Effector memory CD8-positive, alpha-beta T cell (primary cell): ENCODE measurements at places on chromosomes 6 and 20.

DNA sequence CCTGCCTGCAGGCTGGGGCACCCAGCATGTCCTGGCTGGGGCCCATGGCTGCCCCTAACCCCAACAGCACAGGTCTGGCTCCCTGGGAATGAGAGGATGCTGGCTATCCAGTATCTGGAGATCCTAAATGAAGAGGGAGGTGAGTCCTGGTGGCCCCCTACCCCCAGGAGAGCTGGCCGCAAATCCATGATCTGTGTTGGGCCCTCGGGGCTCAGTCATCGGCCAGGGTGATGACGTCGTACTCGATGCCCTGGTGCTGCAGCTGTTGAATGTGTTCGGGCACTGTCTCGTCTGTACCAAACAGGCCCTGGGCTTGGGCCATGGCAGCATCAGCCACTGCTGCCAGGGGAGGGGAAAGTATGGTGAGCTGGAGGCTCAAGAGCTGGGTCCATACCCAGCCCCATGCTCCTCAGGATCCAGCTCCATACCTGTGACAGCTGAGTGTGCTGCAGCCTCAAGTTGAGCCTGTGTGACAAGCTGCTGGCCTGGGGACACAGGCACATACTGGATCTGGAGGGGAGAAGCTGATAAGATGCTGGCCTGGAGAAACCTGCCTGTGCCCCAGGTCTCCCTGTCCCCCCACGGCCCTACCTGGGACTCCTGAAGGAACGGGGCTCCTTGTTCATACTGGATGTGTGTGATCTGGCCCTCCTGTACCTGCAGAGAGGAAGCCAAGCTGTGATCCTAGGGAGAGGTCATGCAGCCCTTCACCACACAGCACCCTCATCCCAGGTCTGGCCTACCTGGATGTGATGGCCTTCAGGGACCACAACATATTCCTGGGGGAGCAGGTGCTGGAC, 14.5 kb downstream of the PCIF1 start:
- no peak for DNase-seq

DNA sequence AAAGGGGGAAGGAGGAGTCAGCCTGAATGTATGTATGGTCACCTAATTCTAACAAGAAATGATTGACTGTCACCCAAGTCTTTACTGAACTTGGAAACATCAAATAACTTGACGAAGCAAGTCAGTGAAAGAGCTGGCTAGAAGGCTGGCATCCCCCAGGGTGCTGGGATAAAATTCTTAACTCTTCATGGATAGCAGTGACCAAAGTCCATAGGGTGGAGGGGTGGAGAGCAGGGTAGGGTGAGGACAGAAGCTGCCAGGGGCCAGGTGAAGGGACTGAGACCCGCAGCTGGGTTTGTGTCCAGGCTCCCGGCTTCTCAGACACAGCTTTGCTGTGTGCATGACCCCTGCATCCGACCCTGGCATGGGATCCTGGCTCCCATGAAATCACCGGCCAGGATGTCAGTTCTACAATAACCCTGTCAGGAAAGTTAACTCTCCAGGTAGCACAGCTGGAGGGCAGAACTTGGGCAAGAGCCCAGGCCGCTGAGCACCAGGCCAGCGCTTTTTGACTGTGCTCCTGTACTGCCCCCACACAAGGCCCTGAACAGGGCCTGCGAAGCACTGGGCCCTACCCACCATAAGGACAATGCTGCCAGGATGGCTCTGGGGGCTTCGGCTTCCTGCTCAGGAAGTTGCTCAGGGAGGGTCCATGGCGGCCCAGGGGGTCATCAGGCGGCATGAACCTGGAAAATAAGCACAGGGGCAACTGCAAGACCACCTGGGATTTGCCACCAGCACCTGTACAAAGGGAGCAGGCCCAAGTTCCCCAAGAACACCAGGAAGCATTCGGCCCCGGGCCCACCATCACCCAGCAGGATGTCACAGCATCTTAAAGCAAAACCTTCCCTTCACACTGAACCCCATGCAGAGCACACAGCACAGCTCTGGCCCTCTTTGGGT, 32.5 kb downstream of the ZC3H12D start:
- no peak for DNase-seq

GRCh38 chr6:10180138-10181074, 234.5 kb downstream of the TFAP2A start:
- DNase-seq = no peak

- no peak for DNase-seq
Measured at GRCh38 chr6:118216751-118217150, 309.7 kb downstream of the SLC35F1 start.

- no peak for DNase-seq
Measured at GRCh38 chr6:53014744-53015143, 19.7 kb upstream of the GSTA4 start.

DNA sequence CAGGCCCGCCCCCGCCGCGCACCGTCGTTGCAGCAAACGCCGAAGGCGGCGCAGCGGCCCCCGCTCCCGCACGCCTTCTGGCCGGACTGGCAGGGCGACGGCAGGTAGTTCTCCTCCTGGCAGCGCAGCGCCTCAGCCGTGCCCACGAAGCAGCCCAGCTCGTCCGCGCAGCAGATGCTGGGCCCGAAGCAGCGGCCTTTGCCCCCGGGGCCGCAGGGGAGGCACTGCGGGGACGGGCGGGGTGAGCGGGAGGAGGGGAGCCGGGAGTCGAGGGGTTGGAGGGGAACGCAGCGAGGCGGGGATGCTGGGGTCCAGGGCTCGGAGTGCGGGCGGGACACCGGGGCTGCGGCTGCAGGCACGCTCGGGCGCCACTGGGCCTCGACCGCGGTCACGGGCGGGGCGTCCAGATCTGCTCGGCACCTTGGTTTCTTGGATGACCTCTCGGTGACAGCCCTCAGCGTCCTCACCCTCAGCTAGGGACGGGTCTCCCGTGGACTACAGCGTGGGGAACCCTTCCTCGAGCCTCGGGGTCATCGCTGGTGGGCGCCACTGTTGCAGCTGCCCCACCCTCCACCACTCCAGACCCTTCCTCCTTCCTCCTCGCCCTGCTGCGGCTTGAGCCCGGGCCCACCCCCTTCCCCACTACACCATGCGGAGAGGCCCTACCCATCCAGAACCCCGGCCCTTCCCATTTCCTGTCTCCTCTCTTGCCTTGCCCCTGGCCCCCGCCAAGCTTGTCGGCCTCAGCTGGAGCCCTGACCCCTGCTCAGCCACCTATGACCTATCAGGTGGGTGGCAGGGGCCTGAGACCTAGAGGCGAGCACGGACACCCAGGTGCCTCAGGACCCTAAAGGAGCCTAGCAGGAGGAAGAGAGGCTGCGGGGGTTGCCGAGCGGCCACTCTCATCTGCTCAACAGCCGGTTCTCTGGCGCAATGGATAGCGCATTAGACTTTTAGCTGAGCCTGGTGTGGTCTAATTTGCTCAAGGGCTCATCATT, 1.3 kb downstream of the AVP start:
- no peak for DNase-seq

- peak; percentile 27 for DNase-seq
Measured at GRCh38 chr20:38094373-38094891, 60.9 kb downstream of the RPRD1B start.

- no peak for DNase-seq
Measured at GRCh38 chr6:154962753-154963152, 32.4 kb upstream of the TIAM2 start.

- no peak for DNase-seq
Measured at GRCh38 chr6:41489120-41489851, 56.9 kb upstream of the FOXP4 start.

- DNase-seq = no peak
Measured at GRCh38 chr6:65557224-65557623, 149.8 kb downstream of the EYS start.

GRCh38 chr6:167855825-167856425, 29.2 kb downstream of the AFDN start:
- DNase-seq = no peak

DNA sequence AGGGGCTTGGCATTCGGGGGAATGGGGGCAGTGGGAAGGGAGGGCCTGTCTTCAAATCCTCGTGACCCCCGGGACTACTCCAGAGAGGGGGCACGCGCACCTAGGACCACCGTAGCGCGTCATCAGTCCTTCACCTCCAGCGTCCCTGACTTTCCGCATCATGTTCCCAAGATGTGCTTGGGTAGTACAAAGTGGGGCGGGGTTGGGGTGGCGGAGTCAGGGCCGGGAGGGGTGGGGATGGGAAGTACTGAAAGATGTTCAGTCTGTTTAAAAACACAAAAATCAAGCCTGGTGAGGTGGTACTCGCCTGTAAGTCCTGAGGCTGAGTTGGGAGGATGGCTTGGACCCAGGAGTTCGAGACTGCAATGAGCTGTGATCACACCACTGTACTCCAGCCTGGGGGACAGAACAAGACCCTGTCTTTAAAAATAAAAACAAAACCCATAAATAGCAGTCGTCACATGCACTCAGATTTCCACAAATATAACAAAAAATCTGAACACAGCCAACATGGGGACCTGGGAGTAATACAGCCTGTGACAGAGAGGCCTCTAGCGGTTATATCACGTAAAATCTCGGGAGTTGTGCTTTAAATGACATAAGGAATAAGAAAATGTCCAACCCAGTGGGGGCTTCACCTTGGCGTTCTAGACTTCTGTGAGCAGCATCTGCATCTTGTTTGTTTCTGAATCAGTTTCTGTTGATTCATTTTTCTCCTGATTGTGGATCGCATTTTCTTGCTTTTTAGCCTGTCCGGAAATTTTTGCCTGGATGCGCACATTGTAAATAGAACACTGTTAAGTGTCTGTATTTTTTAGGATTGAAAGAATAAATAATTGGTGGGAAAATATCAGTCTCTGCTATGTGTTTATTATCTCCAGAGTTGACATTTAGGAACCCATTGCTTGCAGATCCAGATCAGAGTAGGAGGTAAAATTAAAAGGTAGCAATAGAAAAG, 698 bp upstream of the LRP11 start:
- peak; percentile 35 for DNase-seq

GRCh38 chr6:41546475-41546865, 289 bp downstream of the FOXP4 start:
- peak; percentile 23 for DNase-seq

GRCh38 chr6:111692327-111693164, 86.9 kb upstream of the TRAF3IP2 start:
- no peak for DNase-seq

DNA sequence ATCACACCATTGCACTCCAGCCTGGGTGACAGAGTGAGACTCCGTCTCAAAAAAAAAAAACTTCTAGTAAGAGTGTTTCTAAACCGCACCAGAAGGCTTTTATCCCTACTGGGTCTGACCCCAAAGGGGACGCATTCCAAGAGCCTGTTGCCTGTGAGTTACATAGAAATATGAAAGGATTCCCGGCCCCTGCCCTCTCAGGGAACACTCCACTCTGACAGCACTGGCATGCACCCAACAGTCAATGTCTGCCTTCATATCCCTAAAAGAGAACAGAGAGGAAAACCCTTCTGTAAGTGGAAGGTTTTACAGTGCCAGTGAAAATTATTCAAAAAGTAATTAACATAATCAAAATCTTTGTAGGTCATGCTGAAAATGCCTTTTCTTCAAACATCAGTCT, 117.1 kb upstream of the PTPRT start:
- DNase-seq = no peak

GRCh38 chr6:31401403-31401802, 2.0 kb upstream of the MICA start:
- DNase-seq = no peak

DNA sequence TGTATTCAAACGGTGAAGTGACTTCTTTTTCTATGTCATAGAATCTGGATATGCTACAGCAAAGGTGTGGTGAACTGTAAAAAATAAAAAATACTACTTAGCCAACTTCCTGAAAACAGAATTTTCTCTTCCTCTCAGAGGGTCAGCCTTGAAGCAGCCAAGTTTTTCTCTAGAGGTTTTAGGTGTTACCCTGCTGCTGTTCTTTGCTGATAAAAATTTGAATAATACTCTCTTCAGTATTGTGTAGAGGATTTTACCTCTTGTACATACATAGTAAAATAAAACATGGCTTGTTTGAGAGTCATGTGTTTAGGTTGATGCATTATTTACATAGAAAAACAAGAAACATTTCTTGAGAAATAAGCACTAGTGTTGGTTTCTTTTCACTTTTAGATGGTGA, 458.4 kb downstream of the TBC1D32 start:
- DNase-seq = no peak
